Stimulated activated CD4-positive, alpha-beta T cell treated with anti-CD3 and anti-CD28 coated beads, Interleukin-15, amount 100 ng/mL, for 1 hour (primary cell): ENCODE measurements at places on chromosomes 7 and 10.

DNA sequence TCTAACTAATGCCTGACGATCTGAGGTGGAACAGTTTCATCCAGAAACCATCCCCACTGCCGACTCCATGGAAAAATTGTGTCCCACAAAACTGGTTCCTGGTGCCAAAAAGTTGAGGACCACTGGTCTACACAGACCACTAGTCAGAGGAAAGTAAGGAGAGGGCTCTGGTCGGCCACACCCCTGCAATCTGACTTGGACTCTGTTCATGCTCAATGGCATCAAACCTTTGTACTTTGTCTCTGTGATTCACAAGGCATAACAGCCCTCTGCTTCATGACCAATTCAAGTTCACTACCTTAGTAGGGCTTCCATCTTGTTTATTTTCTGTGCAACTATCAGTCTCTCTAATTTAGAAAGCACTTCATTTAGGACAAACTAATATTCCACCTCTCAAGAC is 1.8 kb downstream of the TUBAL3 start:
- DNase-seq, result no peak

DNA sequence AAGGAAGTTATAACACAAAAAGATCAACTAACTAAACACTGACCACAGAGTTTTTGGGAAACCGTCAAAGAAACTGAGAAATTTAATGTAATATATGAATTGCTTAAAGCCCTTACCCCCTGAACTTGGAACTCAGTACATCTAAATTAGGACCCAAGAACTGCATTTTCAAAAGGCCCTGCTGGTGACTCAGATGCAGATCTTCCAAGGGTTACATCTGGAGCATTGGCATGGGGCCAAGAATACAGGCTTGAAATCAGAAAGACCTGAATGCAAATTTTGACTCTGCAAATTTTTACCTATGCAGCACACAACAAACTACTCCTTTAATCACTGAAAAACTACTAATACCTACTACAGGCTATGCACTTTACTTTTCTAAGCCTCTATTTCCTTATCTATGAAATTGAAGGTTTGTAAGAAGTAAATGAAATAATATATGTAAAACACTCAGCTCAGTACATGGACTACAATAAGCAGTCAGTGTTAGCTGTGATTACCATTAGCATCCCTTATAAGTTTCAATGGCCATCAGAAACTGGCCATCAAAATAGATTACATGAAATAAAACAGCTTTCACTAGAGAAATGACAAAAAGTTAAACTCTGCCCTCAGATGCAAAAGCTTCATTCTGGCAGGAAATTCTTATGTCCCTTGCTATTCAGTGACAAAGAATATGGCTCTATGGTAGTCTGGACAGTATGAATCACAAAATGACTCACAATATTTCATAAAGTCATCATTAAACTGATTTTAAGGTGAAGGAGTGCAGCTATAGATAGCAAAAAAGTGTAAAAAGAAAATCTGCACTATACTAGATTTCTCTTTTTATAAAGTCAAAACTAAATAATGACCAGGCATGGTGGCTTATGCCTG is 43.6 kb downstream of the NSUN6 start:
- DNase-seq, result no peak

GRCh38 chr7:925601-926000 is 28.9 kb downstream of the ADAP1 start:
- DNase-seq, result no peak

GRCh38 chr10:34743814-34744213 is 71.3 kb downstream of the PARD3 start:
- DNase-seq, result no peak

- DNase-seq, result no peak
These were observed 33.6 kb downstream of the WIPF3 start for GRCh38 chr7:29839921-29840320.

DNA sequence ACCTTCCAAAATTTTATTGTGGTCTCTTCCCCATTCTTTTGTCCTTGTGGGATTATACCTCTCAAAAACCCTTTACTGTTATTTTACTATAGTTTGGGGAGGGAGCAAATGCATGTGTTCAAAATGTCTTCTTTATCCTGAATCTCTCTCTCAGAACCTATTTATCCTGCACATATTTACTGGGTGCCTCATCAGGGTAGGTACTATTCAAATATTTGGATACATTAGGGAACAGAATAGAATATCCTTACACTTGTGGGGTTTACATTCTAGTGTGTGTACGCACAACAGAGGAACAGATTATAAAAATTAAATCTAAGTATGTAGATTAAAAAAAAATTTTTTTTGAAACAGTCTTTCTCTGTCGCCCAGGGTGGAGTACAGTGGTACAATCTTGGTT is 48.6 kb downstream of the SCD start:
- DNase-seq, result no peak
